ENCODE measurements at places on chromosomes 1 and 21.

- DNase-seq: peak; percentile 72
Measured at GRCh38 chr1:207049974-207050391, 1.0 kb downstream of the YOD1 start.

DNA sequence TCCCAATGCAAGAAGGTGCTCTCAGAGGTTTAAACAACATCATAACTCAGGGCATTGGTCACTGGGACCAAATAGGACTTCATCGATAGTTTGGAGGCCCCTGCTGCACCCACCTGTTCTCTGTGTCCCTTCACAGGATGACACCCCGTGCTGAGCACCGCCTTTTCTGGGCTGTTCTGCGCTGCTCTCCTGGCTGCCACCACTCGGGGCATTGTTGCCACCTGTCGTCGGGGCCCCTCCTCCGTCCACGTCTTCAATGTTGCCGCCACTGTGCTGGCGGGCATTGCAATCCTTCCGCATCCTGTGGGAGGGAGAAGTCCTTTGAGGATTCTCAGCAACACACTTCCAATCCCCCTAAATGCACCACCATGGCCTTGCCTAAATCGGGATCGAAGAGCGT is 47.7 kb downstream of the NTPCR start:
- no peak for DNase-seq

DNA sequence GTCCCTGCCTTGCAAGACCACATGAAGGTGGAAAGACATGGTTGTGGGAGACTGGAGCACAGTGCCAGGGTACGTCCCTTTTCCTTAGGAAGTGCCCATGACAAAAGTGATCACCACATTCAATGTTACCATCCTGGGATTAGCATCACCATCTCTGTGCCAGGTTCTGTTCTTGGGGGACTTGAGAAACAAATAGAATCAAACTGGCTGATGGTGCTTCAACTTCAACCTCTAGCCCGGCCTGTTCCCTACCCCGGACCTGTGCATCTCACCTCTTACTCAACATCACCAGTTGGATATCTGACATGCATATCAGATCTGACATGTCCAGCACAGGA is 153.3 kb downstream of the GRIK3 start:
- no peak for DNase-seq

GRCh38 chr1:114203595-114204128 is 50.0 kb upstream of the SYT6 start:
- DNase-seq: no peak

GRCh38 chr1:212125654-212126053 is 90.1 kb downstream of the DTL start:
- peak; percentile 30 for DNase-seq

- DNase-seq: peak; percentile 56
Measured at GRCh38 chr1:193104502-193104906, 710 bp downstream of the GLRX2 start.

- no peak for DNase-seq
Measured at GRCh38 chr1:101632548-101633272, 364.0 kb downstream of the OLFM3 start.

- no peak for DNase-seq
Measured at GRCh38 chr1:77975907-77976306, 3.0 kb downstream of the FUBP1 start.

- DNase-seq: no peak
Measured at GRCh38 chr1:14138135-14138506, 438.1 kb downstream of the PRDM2 start.

- DNase-seq: no peak
Measured at GRCh38 chr1:8815582-8816151, 1.8 kb downstream of the RERE start.

- DNase-seq: no peak
Measured at GRCh38 chr1:147341246-147341645, 98.8 kb downstream of the CHD1L start.

GRCh38 chr21:32120230-32120629 is 158.6 kb downstream of the MIS18A start:
- no peak for DNase-seq

All from transverse colon (tissue), 4 donors.